ENCODE measurements at places on chromosomes 16 and 17.
A peak's percentile ranks its signal among the peaks of the same experiment; 100 is the strongest.

- no peak for DNase-seq
These were observed 75.8 kb downstream of the WNT3 start for GRCh38 chr17:46742565-46743270.

- peak; percentile 59 for DNase-seq
These were observed 42.6 kb downstream of the ANKFY1 start for GRCh38 chr17:4221163-4221562.

DNA sequence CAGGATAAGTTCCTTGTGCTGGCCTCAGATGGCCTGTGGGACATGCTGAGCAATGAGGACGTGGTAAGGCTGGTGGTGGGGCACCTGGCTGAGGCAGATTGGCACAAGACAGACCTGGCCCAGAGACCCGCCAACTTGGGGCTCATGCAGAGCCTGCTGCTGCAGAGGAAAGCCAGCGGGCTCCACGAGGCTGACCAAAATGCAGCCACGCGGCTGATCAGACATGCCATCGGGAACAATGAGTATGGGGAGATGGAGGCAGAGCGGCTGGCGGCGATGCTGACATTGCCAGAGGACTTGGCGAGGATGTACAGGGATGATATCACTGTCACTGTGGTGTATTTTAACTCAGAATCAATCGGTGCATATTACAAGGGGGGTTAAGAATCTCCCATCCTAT is 5.2 kb downstream of the PDP2 start:
- DNase-seq, result no peak

GRCh38 chr17:82913304-82914043 is 73.7 kb upstream of the ZNF750 start:
- DNase-seq, result peak; percentile 42

- peak; percentile 75 for DNase-seq
These were observed 11.1 kb downstream of the TSPOAP1 start for GRCh38 chr17:58317421-58318064.

GRCh38 chr16:67731753-67732095 is 12.6 kb upstream of the GFOD2 start:
- no peak for DNase-seq

- DNase-seq, result no peak
These were observed 182 bp downstream of the RPL26 start for GRCh38 chr17:8382880-8383142.

DNA sequence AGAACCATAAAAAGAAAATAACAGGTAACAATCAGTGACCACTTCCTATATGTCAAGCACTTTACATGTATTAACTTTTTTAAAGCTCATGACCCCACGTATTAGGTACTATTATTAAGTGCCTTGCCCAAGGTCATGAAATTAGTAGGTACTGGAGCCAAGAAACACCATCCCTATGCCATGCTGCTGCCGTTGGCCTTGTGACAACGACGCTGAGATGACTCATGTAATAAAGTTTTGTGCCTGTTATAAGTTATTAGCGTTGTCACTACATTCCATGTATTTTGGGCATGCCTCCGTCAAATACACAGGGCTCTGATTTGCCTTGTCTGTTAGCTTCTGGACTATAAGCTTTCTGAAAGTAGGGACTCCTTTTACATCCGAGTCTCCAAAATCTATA is 1.4 kb downstream of the BBS2 start:
- no peak for DNase-seq

- DNase-seq, result no peak
These were observed 887 bp downstream of the ZBTB4 start for GRCh38 chr17:7478276-7479212.

Measured in HepG2 (cell line).